Hematopoietic multipotent progenitor cell (in vitro differentiated cells): ENCODE measurements at places on chromosomes 2 and 18.

DNA sequence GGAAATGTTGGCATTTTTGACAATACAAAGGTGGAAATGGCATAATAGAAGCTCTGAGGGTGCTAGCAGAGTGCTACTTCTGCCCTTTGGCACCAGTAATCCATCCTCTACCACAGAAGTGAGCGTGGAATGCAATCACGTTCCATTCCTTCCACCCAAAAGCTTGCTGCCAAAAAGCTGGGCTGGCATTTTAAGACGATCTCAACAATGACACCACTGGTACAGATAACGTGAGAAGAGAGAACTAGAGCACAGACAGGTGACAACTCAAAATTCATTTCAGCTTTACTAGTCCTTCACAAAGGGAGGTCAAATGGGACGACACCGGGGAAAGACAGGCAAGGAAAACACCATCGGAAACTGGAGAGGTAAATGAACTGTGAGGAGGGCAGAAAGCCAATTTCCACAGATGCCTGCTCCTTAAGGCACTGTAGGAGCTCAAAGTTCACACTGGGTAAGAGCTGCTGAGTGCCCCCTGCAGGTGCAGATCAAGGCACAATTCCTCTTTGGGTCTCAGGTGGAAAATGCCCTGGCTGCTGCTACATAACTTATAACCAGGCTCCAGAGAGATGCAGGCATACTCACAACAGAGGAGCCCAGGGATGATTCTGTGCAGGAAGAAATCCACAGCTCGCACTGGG, 50.7 kb upstream of the RNU4ATAC start:
- DNase-seq = no peak

DNA sequence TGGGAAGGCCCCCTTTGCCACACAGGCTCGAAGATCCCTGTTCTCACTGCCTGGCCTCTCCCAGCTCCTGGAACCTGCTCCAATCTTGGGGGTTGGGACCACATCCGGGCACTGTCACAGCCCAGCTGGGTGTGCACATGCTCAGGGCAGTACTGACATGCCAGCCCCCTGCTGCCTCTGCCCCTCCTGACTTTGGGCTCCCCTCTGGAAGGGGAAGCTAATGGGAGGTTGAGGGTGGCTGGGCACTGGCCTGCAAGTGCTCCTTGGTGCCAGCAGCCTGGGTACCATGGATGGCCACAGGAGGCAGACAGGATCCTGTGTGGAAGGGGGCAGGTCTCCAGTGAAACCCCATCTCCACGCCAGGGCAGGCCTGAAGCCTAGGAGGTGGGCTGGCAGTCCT, 126.1 kb upstream of the NOL4 start:
- DNase-seq = no peak

GRCh38 chr2:238655198-238655860, 192.6 kb upstream of the TWIST2 start:
- no peak for DNase-seq

GRCh38 chr2:111246620-111247061, 125.9 kb downstream of the BCL2L11 start:
- no peak for DNase-seq

- no peak for DNase-seq
Observed at GRCh38 chr18:10147226-10147625, 233.4 kb downstream of the VAPA start.

GRCh38 chr18:22345718-22346117, 72.0 kb downstream of the CTAGE1 start:
- DNase-seq = no peak

DNA sequence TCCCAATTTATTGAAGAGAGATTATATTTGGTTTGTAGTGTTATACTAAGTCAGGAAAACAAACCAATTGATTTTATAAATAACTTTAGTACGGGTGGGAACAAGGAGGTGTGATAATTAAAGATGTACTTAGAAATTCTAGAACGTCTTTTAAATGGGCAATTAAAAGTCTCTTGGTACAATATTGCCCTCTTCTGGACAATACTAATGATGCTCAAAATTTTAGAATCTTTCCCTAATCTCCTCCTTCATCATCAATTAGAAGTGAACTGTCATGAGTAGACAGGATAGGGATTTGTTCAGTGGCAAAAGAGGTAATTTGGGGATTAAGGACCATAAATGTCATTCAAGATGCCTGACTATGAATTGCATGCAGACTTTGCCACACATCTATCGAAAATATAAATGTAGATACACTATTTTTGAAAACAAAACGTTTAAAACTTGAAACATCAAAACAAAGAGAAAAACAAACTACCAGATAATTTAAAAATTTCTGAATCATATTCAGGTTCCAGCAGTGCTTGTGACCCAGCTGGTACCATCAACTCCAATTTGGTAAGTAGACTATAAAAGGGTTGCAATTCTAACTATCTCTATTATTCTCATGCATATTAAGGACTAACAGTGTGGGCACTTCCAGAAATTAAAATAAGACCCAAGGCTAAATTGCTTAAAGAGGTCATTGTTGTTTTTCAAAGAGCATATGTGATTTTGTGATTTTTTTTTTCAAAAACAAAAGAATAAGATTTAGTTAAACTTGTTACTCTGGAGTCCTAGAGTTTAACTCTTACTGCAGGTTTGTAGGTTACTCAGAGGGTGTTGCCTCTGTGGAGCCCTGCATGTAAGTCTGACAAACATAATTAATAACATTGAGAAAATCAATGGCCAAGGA, 123.5 kb downstream of the LAMA3 start:
- no peak for DNase-seq

DNA sequence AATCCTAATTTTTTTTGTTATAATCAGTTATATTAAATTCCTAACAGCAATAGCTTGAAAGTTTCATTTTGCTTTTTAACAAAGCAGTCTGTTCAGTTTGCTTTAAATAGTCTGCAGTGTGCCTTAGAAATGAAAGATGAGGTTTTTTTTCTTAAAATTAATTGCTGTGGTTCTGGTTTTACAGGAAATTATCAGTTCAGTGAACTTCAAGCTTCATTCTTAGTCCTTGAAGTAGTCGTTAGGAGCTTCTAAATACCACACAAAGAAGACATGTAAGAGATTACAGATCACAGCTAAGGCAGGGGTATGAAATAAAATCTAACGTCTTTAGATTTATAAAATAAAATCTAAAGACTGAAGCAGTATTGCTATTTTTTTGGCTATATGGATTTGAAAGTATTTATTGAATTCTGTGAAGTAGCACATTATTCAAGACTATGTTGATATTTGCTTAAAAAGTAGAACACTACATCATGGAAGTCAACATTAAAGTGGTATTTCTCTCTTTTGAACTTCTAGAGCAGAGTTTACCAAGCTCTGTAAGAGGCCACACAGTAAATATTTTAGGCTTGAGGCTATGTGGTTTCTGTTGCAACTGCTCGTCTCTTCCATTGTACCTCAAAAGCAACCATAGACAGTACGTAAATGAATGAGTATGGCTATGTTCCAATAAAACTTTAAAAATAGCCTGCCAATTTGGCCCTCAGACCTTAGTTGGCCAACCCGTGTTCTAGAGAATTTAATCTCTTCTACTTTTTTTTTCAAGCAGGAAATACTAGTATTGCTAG, 81.5 kb upstream of the STON1 start:
- DNase-seq = no peak

- DNase-seq = no peak
Observed at GRCh38 chr2:187442378-187442777, 5.7 kb downstream of the CALCRL start.

- DNase-seq = peak; percentile 57
Observed at GRCh38 chr2:96116424-96116878, at the start of gene ADRA2B. Gene ADRA2B, minus strand, starts transcription at chr2:96116571. Its CDS starts 422 bp downstream, at chr2:96116149.

DNA sequence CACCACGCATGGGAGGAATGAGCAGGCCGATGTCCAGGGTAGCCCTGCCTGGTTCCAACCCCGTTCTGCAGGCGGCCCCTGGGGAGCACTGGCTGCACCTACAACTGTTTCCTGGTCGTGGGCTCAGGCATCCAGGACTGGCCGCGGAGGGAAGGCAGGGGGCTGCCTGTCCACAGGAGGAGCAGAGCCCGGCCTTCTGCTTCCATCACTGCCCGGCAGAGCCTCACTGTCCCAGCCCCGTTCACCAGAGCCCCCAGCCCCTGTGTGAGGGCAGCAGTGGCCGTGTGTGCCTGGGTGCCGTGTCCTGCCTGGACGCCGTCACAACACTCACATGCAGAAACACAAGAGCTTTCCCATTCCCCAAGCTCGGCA, 56.2 kb downstream of the KCNG2 start:
- no peak for DNase-seq

GRCh38 chr2:68765739-68766375, 31.2 kb downstream of the ARHGAP25 start:
- DNase-seq = no peak

GRCh38 chr2:30255026-30255425, 23.7 kb downstream of the LBH start:
- DNase-seq = no peak

DNA sequence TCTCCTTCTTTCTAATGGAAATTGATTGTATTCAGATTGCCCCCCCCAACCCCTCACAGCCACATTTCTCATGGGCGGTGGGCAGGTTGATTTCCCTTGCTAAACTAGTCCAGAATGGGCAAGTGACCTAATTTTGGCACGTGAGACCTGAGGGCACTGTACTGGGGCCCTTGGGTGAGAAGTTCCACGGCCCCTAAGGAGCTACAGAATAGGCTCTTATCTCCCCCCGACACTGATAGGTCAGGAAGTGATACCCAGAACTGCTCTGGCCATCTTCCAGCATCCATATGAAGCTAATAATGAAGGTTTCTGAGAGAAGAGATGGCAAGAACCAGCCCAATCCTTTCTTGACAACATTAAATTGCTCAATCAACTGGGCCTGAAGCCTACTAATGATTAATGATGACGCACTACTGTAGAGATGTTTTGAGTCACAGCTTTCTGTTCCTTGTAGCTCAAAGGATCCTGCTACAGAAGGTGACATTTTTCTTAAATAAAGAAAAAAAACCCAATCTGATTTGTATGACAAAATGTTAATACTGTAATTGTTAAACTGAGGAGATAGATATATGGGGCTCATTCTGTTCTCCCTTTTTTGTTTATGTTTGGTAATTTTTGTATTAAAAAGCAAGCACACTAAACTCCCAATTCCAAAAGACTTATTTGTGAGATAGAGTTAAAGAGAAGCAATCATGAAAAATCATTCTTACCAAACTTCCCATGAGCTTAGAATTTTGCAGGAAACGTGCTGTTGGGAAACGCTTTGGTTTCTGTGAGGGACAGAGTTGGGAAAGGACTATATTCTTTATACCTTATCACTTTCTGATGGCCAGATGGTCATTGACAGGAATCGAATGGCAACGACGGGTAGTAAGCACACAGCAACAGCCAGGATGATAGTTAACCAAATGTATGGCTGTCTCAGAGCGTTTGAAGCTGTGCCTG, 28.2 kb upstream of the NARS1 start:
- no peak for DNase-seq

DNA sequence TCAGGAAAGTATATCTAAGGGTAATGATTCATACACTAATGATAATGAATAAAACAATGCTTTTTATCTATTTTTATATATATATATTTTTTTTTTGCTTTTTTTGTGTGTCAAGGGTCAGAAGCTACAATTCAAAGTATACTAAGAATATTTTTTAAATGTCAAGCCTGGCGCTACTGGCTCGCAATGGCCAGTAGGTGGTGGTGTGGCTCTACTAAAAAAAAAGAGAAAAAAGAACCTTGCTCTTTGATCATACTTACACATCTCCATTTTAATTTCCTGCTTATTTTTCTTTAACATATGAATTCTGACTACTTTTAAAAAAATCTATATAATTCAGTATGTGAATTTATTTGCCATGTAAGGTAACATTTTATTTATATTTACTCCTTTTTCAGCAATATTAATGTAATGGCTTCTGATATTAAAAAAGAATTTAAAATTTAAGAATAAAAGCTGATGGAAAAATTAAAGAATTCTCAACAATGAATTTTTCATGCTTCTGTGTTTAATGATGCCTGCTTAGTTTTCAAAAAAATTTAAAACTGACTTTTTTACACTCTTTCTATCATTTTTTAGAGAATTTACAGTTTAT, 232.9 kb downstream of the GULP1 start:
- no peak for DNase-seq

DNA sequence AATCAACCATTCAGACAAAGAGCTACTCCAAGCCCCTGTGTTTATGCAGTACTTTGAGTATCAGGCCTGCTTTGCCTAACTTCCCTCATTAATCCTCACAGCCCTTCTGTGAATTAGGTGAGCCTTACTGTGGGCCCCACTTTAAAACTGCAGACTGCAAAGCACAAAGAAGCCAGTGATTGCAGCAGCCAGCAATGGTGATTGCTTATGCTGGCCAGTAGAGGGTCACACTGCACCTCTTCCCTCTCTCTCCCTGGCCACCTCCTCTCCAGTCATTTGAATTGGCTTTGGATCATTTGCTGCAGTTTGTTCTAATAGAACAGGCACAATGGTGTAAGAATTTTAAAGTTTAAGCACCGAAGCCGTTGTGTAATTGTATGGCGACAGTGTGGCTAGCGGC, 229.9 kb downstream of the AGPS start:
- DNase-seq = peak; percentile 26

DNA sequence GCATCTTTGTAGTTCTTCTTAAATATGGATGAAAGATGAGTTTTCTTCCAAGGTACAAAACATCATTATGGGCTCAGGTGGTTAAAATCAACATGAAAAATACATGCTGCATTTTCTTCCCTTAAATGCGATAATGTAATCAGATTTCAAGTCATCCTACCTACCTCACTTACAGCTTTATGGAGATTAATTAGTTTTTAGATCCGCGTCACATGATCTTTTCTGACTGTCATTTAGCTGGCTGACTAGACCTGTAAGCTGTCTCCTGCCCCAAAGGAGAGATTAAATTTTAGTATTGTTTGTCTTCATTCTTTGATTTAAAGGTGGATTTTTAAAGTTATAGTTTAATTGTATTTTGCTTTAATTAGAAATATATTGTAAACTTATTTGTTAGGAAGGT, 678.0 kb upstream of the ZEB2 start:
- DNase-seq = no peak

DNA sequence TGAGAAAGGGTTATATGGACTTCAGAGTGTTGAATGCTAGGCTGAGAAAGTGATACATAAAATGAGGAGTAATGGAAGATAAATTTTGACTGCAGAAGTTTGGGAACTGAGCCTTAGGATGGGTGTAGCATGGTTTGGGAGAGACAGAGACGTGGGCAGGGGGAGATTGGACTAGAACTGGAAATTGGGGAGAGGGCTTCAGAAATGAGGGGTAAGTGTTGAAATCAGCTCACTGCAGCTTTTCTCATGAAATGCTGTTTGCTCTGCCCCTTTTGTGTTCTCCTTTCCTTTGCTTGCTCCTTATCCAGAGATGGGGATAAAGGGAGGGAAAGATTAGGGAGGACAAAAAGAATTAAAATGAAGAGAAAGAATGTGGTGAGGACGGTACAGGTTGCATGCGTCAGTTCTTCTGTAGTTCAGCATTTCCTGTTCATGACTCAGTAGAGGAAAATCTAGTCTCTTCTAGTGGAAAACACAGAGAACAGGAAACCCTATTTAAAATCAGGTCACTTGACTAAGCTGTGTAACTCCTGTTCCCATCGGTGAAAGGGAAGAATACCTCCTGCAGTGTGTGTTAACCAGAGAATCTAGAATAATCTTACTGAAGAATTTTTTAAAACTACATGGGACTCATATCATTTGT, 105.6 kb downstream of the CRIM1 start:
- no peak for DNase-seq
